Activated CD4-positive, alpha-beta T cell treated with anti-CD3 and anti-CD28 coated beads for 48 hours (primary cell): ENCODE measurements at places on chromosomes 12 and 14.

DNA sequence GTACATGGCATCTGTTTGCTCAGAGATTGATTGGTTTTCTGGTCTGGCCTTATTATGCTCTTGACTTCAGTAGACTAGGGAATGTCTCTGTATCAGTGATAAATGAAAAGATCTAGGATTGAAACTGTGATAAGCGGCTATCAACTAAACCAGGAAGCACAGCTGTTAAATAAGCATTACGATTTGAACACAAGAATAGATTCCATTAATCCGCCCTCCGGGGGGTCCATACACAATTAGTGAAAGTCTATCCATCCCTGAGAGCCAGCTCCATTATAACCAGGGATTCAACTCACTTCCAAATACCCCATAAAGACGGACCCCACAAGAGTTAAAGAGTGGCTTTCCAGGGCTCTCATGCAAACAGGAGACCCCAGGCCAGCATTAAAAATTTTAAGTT lies 279.0 kb downstream of the GRIN2B start:
- no peak for DNase-seq

GRCh38 chr14:68607867-68608573 lies 184.8 kb downstream of the ZFP36L1 start:
- DNase-seq: no peak

- no peak for DNase-seq
These were observed 1404.0 kb downstream of the AACS start for GRCh38 chr12:126469211-126469610.

- DNase-seq: no peak
These were observed 16.0 kb upstream of the RNASE10 start for GRCh38 chr14:20489093-20489994.

- peak; percentile 35 for DNase-seq
These were observed 60.4 kb downstream of the TTC7B start for GRCh38 chr14:90755661-90756304.

GRCh38 chr14:75452900-75453816 lies 25.3 kb downstream of the JDP2 start:
- DNase-seq: no peak

DNA sequence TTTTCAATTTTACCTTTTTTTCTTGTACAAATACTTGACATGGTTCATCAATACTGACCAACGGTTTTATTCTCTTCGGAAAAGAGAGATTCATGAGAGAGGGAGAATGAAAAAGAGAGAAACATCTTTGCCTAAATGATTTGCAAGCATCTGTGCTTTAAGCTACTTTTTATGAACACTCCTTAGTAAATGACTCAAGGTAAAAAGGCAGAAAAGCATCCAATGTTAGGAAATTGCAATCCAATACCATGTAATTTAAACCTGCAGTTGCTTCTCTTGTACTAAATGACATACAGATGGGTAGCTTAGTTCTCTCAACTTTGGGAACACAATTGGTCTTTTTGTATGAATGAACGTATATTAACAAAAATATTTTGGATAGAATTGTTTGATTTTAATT lies 46.1 kb downstream of the MSRB3 start:
- DNase-seq: no peak

- DNase-seq: no peak
These were observed 26.4 kb upstream of the STAB2 start for GRCh38 chr12:103560604-103561101.

- DNase-seq: no peak
These were observed 267.9 kb downstream of the TMTC2 start for GRCh38 chr12:82954572-82954971.

DNA sequence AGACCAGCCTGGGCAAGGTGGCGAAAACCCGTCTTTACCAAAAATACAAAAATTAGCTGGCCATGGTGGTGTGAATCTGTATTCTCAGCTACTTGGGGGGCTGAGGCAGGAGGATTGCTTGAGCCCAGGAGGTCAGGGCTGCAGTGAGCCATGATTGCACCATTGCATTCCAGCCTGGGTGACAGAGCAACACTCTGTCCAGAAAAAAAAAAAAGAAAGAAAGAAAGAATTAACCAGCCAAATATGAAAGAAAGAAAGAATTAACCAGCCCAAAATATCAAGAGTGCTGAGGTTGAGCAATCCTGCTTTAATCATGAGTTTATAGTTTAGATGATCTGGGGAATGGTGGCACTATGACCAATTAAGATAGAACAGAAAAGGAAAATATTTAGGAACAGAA lies 3.5 kb upstream of the ACTN1 start:
- DNase-seq: no peak

GRCh38 chr14:91879196-91879595 lies 11.9 kb upstream of the TC2N start:
- DNase-seq: no peak

DNA sequence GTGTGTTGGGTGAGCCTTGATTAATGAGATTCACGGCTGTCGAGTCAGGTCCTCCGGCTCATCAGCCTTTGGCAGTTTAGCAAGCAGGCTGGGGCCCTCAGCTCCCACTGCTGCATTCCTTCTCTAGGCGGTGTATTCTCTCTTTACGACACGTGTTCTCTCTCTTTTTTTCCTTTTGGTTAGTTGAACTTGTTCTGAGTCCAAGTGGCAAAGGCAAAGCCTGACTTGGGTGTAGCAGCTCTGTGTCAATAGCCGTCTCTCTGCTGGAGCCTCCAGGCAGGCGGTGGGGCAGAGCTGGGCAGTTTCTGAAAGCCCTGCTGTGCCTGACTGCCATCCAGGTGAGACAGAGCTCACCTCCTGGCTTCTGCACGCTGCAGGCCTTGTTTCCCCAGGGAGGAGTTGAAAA lies 46.6 kb downstream of the SUSD6 start:
- DNase-seq: no peak

GRCh38 chr12:116393859-116394650 lies 116.6 kb upstream of the MED13L start:
- no peak for DNase-seq

DNA sequence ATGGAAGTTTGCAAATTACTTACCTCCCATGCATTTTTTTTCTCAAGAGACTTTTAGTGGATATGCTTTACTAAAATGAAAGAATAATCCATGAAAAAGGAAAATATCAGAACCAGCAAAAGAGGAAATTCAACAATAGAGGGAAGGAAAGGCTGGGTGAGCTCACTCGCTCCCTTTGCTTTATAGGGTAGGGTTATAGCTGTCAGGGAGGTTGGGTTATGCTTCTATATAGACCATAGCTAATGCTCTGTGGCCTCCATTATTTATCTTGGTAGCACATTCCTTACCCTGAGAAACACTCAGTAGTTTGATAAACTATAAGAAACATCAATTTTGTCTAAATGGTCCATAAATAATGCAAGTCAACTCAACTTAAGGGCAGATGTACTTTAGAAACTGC lies 215.9 kb upstream of the FAR2 start:
- no peak for DNase-seq

- DNase-seq: no peak
These were observed 168.2 kb downstream of the AKAP6 start for GRCh38 chr14:32497248-32497647.

DNA sequence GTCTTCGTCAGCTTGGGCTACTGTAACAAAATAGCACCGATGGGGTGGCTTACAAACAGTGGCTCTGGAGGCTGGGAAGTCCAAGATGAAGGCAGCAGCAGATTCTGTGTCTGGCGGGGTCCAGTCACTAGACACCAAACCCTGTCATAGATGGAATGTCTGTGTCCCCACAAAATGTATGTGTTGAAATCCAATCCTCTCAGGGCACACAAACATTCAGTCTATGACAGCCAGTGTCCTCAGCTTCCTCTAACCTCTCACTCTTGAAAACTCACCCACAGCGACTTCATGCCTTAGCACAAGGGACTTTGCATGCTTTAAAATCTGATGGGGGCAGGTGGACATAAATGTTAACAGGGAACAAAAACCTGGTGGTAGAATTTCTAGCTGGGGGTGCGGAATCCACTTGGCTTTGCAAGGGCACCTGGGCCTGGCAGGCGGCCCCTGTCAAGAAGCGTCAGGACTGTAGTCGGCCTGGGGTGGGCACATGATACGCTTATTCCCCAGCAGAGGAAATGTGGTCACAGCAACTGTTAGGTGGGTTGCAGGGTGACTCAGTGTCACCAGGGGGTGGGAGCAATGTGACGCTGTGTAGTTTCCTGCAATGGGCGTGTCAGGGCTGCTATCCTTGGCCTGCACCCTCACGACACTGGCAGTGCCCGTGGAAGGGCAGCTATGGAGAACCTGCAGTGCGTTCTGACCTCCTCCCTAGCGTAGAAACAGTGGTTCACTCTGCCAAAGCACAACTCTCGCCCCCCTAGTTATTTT lies 17.7 kb downstream of the RIN3 start:
- DNase-seq: peak; percentile 48

DNA sequence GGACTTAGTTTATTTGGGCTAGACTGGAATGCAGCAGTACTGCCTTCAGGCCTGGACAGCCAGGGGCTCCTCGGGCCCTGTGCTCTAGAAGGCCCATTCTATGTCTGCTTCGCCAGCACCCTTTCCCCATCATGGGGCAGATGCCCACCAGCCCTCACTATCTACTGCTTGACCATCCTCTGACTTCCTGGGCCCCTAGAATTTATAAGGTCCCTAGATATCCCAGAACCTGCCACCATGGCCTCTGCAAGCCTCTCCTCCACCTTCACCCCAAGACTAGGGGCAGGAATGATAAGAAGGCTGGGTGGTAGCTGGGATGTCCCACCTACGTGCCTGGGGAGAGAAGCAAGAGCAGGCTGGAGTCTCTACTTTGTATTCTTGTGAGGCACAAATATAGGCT lies 58.8 kb upstream of the STRN3 start:
- no peak for DNase-seq

DNA sequence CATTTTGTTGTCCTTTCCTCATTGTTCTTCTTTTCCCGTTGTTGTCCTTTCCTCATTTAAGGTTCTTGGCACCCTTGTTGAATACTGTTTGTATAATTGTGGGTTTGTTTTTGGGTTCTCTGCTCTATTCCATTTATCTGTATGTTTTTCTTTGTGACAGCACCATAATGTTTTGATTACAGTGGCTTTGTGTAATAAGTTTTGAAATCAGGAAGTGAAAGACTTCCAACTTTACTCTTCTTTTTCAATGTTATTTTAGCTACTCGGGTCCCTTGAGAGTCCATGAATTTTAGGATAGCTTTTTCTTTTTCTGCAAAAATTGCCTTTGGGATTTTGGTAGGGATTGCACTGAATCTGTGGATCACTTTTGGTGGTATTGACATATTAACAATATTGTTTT lies 28.1 kb downstream of the ETNK1 start:
- DNase-seq: no peak

DNA sequence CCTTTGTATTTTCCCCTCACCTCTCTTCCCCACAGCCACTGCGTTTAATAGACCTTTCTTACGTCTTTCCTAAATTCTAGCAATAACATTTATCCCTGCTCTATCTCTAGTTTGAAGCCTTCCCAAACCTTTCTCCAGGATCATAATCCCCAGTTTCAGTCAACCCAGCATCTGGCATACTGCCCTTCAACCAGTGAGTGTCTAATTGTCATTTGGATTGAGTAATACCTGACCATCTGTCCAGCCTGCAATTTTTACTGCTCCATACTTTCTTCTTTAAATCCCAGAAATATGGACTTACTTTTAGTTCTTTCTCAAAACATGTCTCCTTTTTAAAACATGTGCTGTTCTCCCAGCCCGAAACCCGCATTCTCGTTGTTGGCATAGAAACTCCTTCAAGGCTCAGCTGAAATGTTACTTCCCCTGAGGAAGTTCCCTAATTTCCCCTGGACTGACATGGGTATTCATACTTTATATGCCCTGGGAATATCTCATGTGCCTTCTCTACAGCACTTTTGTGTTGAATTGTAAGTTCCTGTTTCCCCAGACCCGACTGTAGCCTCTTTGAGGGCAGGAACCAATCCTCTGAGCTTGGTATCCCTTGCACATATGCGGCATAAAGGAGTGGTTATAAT lies 65.1 kb upstream of the ETV6 start:
- DNase-seq: no peak

DNA sequence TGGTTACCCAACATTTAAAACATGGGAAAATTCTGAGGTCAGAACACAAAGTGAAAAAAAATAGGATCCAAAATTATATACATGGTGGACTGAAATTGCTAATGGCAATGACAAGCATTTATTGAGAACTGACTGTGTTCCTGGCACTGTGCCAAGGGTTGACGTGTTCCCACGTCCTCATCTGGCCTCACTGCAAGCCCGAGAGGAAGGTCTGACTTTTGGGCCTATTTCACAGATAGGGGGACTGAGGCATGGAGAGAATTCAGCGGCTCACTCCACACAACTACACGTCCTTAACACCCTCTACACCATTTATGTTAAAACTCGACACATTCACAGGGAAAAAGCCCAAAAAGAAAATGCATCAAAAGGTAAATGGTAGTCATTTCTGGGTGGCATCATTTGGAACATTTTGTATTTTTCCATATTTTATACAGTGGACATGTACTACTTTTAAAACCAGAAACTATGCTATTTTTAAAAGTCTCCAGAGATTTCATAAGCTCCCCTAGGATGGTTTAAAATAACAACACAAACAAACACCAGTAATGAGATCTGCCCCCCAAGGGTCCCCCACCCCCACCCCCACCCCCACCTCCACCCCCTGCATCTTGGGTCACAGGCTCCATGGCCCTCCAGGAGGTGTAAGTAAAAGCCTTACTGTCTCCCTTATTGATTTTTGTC lies 27.7 kb downstream of the CLMN start:
- peak; percentile 44 for DNase-seq

- DNase-seq: no peak
These were observed 10.4 kb downstream of the MAP4K5 start for GRCh38 chr14:50521912-50522341.

- peak; percentile 83 for DNase-seq
These were observed 6.0 kb upstream of the KRT83 start for GRCh38 chr12:52327052-52327829.

DNA sequence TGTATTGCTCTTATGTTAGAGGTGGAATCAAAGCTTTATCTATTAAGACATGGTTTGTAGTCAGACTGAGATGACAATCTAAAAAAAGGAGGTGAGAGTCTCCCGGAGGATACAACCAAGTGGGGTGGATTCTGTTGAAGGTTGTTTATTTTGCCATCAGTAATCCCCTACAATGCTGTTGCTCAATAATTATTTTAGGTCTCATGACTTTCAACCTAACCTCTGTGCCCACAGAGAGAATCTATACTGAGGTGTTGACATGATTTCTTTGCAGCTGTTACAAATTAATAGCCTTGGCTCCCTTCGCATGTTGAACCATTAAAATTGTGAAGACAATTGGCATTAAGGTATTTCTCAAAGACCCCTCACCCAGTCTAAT lies 28.7 kb upstream of the FOS start:
- DNase-seq: no peak

- DNase-seq: no peak
These were observed 8.6 kb downstream of the ACVRL1 start for GRCh38 chr12:51915951-51916350.

DNA sequence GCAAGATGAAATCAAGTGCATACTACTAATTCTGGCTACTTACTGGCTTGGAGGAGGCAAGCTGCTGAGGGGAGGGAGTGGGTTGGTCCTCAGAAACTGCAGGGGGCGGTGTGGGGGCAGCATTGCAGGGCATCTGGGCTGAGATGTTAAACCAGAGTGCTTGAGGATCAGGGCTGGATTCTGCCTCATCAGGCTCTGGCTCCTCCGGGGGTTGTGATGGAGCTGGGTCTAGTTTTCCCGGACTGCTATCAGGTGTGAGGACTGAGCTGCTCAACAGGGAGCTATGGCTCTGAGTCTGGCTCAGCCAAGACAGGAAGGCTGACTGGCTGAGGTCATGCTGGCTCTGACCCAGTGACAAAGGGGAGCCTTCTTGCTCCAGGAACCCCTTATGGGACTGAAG lies 28.6 kb downstream of the BAZ2A start:
- DNase-seq: peak; percentile 35

GRCh38 chr12:44972746-44973421 lies 78.0 kb downstream of the DBX2 start:
- DNase-seq: peak; percentile 3
